ENCODE measurements at places on chromosomes 4 and X. TPM values are rescaled to one million over a fixed set of nuclear protein-coding genes. Genes with fewer than 3 reads are reported as not detected.

GRCh38 chr4:66506985-66507384 is 836.7 kb upstream of the EPHA5 start:
- H3K27me3 ChIP-seq, result no peaks in the 10 kb centered on the region
- DNase-seq, result no peak
- no peaks in the 10 kb centered on the region for H3K4me1 ChIP-seq
- H3K36me3 ChIP-seq, result no peaks in the 10 kb centered on the region

DNA sequence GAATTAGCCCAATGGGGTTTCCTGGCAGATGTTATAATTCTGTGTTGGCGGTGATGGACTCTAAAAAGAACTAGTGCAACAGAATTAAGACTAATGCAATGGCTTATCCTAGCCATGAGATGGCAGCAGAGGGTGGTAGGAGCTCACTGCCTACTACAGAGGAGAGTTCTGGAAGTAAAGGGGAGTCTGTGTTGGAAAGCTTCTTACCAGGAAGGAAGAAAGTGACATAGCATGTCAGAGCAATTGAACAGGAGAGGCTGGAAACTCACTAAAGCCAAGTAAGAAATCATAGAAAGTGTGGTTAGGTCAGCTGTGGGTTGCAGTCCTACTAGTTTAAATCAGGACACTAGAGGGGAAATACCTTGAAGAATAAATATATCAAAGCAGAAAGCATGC is 6.3 kb upstream of the TRPC5OS start:
- no peaks in the 10 kb centered on the region for H3K36me3 ChIP-seq
- peaks cover 18% of the 10 kb centered on the region for H3K27me3 ChIP-seq
- H3K4me1 ChIP-seq, result no peaks in the 10 kb centered on the region
- DNase-seq, result peak; percentile 34
- no peak overlapping the region for H3K4me3 ChIP-seq

- no peaks in the 10 kb centered on the region for H3K27me3 ChIP-seq
- no peaks in the 10 kb centered on the region for H3K36me3 ChIP-seq
- H3K4me1 ChIP-seq, result no peaks in the 10 kb centered on the region
Measured at GRCh38 chr4:74054483-74055047, 16.1 kb upstream of the CXCL3 start.

GRCh38 chrX:153767674-153768055 is 3.6 kb downstream of the PLXNB3 start:
- no peak for DNase-seq
- H3K36me3 ChIP-seq, result no peaks in the 10 kb centered on the region
- H3K27ac ChIP-seq, result no peak overlapping the region

DNA sequence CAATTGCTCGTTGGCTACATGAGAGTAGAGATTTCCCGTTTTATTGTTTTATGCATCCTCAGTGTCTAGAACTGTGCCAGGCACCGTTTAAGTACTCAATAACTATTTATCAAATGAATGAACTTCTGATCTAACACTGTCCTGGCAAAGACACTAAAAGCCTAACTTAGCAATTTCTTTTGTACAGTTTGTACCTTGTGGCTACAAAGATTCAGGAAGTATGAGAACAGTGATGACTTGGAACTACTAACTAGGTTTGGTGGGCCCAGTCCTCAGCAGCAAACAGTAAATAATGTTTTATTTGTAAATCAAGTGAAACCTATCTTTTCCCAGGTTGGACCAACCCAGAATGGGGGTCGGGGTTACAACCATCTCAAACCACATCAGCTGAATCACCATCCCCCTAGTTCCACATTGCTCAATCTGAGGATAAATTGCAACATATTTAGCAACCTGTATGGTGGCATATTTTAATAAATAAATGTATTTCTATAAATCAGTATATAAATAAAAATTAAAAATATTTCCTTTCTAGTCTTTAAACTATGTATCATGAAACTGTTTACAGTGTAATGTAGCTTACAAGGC is 12.3 kb upstream of the SCRG1 start:
- DNase-seq, result no peak
- no peaks in the 10 kb centered on the region for H3K27me3 ChIP-seq
- no peak overlapping the region for H3K27ac ChIP-seq
- H3K4me1 ChIP-seq, result no peaks in the 10 kb centered on the region

- H3K36me3 ChIP-seq, result no peaks in the 10 kb centered on the region
- H3K27ac ChIP-seq, result no peak overlapping the region
- no peaks in the 10 kb centered on the region for H3K4me1 ChIP-seq
Measured at GRCh38 chr4:137420901-137421396, 111.3 kb downstream of the PCDH18 start.

GRCh38 chr4:137656661-137657060 is 124.4 kb upstream of the PCDH18 start:
- H3K4me1 ChIP-seq, result no peaks in the 10 kb centered on the region
- no peak overlapping the region for H3K4me3 ChIP-seq
- no peak overlapping the region for H3K27ac ChIP-seq
- no peaks in the 10 kb centered on the region for H3K36me3 ChIP-seq
- DNase-seq, result no peak

Gene TXK
- total RNA-seq, result 9.1 TPM

Gene SLC9B1
- 0.49 TPM for total RNA-seq

Gene NMU
- 2.6 TPM for total RNA-seq

Gene BST1
- total RNA-seq, result 9.1 TPM

Gene NUDT10
- total RNA-seq, result 5.9 TPM
